ENCODE measurements at places on chromosomes 2 and 18. TPM values are rescaled to one million over a fixed set of nuclear protein-coding genes. Genes with fewer than 3 reads are reported as not detected.

DNA sequence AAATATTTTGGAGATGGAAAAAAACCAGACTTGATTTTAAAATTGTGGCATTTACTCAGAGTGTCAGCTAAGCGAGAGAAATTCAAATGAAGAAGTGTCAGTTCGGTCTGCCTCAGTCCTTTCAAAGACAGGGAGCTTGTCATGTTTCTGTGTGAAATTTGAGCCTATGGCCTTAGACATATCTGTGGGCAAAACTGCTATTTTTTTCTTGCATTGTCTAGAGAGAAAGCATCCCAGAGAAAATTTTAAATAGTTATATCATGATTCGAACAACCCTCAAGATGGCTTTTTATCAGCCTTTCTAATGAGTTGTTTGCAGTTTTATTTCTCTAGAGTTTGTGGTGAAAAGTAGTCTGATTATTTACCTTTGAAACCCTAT is 50.2 kb upstream of the KCNE4 start:
- no peak for DNase-seq

DNA sequence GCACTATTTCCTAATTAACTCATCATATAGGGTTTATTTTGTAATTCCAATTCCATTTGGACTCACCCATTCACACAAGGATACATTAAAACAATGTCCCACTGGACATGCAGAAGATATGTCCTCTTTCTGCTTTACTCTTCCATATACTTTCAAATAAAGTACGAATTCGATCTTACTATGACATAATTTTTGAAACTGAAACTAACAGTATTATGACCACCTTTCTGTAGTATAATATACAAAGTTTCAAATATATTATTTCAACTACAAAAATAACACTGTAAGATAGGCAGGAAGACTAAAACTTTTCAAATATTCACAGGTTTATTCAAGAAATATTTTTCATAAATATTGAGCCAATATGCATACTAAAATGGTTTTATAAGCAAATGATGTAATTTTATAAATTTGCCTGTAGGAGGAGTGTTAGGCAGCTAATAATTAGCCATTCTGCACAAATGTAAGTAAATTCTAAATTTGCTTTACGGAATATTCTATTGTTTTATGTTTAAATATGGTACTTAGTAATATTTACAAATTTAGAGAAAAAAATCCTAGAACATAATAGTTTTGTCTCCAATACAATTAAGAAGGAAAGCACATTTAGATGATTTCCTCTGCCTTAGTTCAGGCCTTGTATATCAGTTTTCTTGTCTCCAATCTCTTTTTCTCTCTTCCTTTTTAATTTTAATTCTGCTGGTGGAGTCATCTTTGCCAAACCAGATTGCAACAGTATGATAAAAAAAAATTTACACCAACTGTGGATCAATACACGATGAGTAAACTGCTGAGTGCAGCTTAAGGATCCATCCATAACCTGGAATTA is 85.9 kb downstream of the CERKL start:
- DNase-seq, result no peak

DNA sequence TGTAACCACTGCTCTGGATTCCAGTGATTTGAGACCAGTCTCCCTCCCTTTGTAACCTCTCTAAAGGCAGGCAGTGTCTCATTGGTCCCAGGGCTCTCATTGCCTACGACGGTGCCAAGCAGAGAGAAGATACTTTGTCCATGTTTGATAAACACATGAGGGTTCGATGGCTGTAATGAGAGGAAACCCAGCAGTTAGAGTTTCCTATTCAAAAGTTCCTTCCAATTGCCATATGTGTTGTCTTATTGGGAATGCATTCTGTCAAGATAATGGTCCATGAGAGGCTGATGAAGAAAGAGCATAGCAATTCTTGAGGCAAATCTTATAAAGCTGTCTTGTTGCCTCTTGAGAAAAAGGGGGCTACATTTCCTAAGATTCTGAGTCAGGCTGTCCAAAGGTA is 292.5 kb downstream of the LRRTM1 start:
- no peak for DNase-seq

GRCh38 chr2:224658780-224659405 is 57.3 kb downstream of the CCDC195 start:
- DNase-seq, result no peak

- DNase-seq, result no peak
These were observed 144.9 kb downstream of the TXNL1 start for GRCh38 chr18:56493531-56493930.

Gene TUBA3E
- total RNA-seq, result 13.0 TPM
